CD4-positive, alpha-beta T cell (primary cell): ENCODE measurements at places on chromosomes 6 and 20. TPM values are rescaled to one million over a fixed set of nuclear protein-coding genes. Genes with fewer than 3 reads are reported as not detected.

GRCh38 chr20:49666911-49667310 lies 46.8 kb downstream of the B4GALT5 start:
- H3K27me3 ChIP-seq: no peaks in the 10 kb centered on the region
- no peaks in the 10 kb centered on the region for H3K36me3 ChIP-seq
- no peak overlapping the region for H3K27ac ChIP-seq
- no peak overlapping the region for H3K4me3 ChIP-seq

DNA sequence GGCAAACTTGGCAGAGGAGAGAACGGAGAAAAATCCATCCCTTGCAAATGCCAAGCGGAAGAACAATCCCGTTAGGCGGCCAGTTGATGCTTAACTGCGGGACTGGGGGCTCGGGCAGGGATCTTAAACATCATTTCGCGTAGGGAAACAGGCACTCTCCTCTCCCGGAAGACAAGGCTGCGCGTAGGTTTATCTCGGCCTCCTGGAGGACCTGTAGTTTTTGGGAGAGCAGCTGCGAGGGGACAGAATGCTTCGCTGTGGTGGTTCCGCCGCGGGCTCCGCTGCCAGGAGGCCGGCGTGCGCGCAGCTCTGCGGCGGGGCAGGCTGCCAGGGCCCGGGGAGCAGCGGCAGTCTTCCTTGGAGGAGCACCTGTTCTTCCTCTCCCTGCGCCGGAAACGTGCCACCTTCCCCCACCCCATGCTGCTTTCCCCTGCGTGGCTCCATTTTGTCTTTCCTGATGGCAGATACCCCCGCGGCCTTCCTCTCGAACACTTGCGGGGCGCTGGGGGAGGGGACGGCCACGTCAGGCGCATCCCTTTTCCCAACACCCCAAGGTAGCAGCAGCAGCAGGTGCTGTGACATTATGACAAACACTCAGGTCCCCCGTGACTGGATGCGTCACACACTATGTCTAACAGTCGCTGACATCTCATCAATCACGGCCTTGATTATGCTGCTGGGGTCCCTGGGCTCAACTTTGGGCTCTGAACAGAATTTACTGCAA lies 230.7 kb upstream of the BTBD3 start:
- no peaks in the 10 kb centered on the region for H3K4me1 ChIP-seq
- no peaks in the 10 kb centered on the region for H3K27me3 ChIP-seq
- H3K4me3 ChIP-seq: no peak overlapping the region
- DNase-seq: no peak

DNA sequence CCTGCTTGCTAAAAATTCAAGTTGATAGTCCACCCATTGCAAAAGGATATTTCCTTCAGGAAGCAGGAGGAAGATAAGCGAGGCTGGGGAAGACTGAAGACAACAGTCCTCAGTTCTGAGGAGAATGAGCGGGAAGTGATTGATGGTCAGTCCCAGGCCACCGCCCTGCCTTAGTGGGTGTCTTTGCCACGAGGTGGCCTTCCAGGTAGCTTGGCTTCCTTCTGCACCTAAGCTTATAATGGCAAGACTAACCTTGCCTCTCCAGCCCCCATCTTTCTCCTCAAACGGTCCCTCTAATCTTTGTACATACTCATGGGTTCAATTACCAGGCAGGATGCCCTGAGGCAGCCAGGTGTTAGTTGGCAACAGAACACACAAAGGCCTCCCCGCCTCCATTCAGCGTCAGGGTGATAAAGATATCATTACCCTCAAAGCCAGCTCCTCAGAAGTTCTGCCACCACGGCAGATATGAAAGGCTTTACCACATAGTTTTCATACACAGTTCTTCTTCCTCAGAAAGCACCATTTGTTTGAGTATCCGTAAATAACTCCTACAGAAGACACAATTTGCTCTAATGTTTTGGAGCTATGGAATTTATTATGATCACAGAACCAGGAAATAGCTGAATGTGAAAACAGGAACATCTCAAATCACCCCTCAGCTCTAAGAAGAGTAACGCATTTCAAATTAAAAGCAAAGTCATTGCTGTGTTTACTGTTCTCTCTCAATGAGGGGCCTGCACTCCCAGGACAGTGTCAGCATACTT lies 249.4 kb downstream of the ATXN1 start:
- peaks cover 3% of the 10 kb centered on the region for H3K36me3 ChIP-seq
- H3K4me1 ChIP-seq: peaks cover 21% of the 10 kb centered on the region
- H3K27me3 ChIP-seq: no peaks in the 10 kb centered on the region
- H3K4me3 ChIP-seq: no peak overlapping the region
- DNase-seq: no peak
- no peak overlapping the region for H3K27ac ChIP-seq

DNA sequence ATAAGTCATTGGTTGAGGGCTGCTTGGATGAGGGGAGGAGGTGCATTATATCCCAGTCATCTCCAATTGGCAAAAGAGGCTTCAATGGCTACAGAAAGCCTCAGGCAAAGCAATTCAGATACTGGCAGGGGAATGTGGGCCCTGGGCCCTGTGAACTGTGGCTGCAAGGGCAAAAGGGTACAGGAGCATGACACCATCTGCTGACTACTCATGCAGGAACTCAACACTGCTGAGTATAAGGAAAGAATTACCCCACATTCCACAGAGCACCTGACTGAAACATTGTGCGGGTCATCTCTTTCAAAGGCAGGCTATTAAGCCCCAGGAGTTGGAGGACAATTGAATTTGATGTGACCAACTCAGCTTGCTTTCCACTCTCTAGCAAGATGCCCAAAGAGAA lies 92.1 kb upstream of the SPTLC3 start:
- no peaks in the 10 kb centered on the region for H3K36me3 ChIP-seq
- no peak overlapping the region for H3K27ac ChIP-seq
- no peak overlapping the region for H3K4me3 ChIP-seq
- no peak for DNase-seq
- no peaks in the 10 kb centered on the region for H3K4me1 ChIP-seq

GRCh38 chr6:41273714-41274113 lies 12.8 kb downstream of the TREM1 start:
- no peak for DNase-seq
- no peak overlapping the region for H3K4me3 ChIP-seq
- no peaks in the 10 kb centered on the region for H3K36me3 ChIP-seq
- H3K27ac ChIP-seq: no peak overlapping the region
- H3K27me3 ChIP-seq: no peaks in the 10 kb centered on the region

GRCh38 chr6:96433950-96434349 lies 87.7 kb upstream of the UFL1 start:
- H3K36me3 ChIP-seq: no peaks in the 10 kb centered on the region
- H3K4me1 ChIP-seq: no peaks in the 10 kb centered on the region
- DNase-seq: no peak
- no peak overlapping the region for H3K4me3 ChIP-seq

DNA sequence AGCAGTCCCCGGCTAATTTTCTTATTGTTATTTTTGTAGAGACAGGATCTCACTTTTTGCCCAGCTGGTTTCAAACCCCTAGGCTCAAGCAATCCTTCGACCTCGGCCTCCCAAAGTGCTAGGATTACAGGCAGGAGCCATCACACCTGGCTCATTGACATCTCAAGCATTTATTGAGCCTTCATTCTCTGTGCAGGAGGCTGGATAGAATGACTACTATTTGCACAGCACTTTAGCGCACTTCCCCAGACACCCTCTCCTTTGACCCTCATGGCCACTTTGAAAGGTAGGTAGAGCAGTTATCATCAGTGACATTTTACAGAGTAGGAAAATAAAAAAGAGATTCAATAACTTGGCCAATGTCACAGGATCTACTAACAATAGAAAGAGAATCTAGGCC lies 124.0 kb upstream of the STXBP5 start:
- no peaks in the 10 kb centered on the region for H3K27me3 ChIP-seq
- no peaks in the 10 kb centered on the region for H3K4me1 ChIP-seq
- no peak overlapping the region for H3K4me3 ChIP-seq
- DNase-seq: no peak
- no peaks in the 10 kb centered on the region for H3K36me3 ChIP-seq

DNA sequence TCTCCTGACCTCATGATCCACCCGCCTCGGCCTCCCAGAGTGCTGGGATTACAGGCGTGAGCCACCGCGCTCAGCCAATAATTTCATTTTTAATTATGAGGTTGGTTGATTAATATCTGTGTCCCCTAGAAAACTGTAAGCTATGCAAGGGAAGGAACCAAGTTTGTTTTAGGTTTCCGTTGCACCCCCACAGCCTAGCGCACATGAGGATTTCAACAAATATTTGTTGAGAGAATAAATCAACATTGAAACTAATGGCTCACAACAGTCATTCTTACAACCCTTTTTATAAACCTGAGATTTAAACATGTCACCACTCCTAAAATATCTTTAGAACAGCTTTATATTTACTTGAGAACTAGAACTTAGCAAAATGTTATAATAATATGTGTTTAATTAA lies 114.0 kb upstream of the CARMIL1 start:
- H3K4me3 ChIP-seq: no peak overlapping the region
- H3K27ac ChIP-seq: no peak overlapping the region
- H3K27me3 ChIP-seq: no peaks in the 10 kb centered on the region
- H3K36me3 ChIP-seq: no peaks in the 10 kb centered on the region
- H3K4me1 ChIP-seq: no peaks in the 10 kb centered on the region

- H3K4me1 ChIP-seq: peaks cover 50% of the 10 kb centered on the region
- no peak overlapping the region for H3K27ac ChIP-seq
- H3K4me3 ChIP-seq: no peak overlapping the region
- no peaks in the 10 kb centered on the region for H3K27me3 ChIP-seq
- DNase-seq: no peak
Observed at GRCh38 chr20:32823078-32823477, 3.3 kb downstream of the MAPRE1 start.

DNA sequence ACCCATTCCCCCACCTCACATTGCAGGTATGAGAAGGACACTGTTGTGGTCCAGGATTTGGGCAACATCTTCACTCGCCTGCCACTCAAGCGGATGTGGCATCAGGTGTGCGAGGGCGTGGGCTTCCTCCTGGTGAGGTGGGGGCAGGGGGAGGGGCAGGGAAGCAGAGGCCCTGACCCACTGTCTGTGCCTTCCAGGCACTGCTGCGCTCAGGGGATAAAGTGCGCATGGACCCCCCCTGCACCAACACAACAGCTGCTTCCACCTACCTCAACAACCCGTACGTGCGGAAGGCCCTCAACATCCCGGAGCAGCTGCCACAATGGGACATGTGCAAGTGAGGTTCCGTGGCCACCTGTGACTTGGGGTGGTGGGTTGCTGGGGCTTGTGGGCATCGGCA lies 3.7 kb downstream of the CTSA start:
- no peak overlapping the region for H3K27ac ChIP-seq
- H3K4me3 ChIP-seq: no peak overlapping the region

DNA sequence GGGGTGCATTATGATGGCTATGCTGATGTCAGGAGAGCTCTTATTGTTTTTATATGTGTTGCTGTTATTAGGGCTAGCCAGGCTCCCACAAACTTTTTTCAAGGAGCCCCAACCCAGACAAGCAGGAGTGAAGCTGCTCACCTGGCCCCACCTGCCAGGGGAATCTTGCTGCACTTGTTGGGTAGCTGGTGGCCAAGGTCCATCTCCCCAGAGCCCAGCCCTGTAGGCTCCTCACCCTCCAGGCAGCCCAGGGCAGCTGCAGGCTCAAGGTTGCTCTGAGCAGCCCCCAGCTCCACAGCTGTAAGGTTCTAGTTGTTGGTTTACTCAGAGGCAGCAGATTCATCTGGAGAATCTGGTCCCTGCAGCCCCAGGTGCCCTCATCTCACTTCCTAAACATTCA lies 46.8 kb upstream of the SIRPA start:
- H3K4me1 ChIP-seq: peaks cover 7% of the 10 kb centered on the region
- no peak overlapping the region for H3K27ac ChIP-seq
- no peak overlapping the region for H3K4me3 ChIP-seq
- no peak for DNase-seq
- H3K27me3 ChIP-seq: no peaks in the 10 kb centered on the region

GRCh38 chr20:33209789-33210188 lies 7.4 kb upstream of the BPIFA3 start:
- no peak overlapping the region for H3K4me3 ChIP-seq
- DNase-seq: peak; percentile 49
- H3K27me3 ChIP-seq: peaks cover 11% of the 10 kb centered on the region

DNA sequence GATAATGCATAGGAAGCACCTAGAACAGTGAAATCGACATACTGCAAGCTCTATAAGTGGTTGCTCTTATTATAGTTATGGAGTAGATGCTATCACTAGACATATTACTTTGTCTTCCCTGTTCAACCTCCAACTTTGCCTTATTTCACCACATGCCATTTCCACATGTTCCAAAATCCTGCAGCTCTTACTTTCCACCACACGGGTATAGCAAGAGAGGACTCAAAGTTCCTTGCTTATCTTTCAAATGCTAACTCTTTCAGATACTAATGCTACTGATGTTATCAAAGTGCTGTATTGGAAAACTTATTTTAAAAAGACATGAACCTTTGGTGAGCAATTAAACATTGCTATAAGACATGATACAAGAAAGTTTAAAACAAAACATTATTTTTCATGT lies 1130.1 kb downstream of the HACE1 start:
- H3K27me3 ChIP-seq: no peaks in the 10 kb centered on the region
- H3K36me3 ChIP-seq: no peaks in the 10 kb centered on the region
- no peak overlapping the region for H3K4me3 ChIP-seq
- H3K4me1 ChIP-seq: no peaks in the 10 kb centered on the region
- DNase-seq: no peak
- H3K27ac ChIP-seq: no peak overlapping the region

DNA sequence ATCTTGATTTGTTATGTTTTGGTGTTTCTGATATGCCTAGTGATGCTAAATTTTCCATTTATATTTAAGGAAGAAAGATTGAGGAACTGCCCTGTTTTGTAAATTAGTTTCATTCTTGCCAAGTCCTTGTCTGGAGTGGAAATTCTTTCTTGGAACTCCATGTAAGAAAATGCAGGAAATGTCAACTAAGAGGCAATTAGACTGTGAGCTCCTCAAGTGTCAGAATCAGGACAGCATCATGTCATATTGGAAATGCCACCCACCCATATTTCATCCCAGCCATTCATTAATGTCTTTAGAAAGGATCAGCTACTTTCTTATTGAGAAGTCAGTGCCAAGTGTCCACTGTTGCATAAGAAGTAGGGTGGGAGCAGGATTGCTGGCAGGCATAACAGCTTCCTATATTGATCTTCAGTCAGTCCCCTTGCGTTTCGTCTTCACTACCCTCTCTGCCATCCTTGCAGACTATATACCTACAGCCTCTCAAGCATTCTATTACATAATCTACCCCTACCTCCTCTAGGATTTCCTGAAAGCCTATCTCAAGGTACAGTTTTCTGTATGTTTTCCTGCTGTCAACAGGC lies 42.4 kb downstream of the HAO1 start:
- H3K27me3 ChIP-seq: no peaks in the 10 kb centered on the region
- no peaks in the 10 kb centered on the region for H3K36me3 ChIP-seq
- H3K27ac ChIP-seq: no peak overlapping the region
- H3K4me3 ChIP-seq: no peak overlapping the region
- DNase-seq: no peak
- H3K4me1 ChIP-seq: no peaks in the 10 kb centered on the region

The ECT2L gene
- not detected for total RNA-seq
